ENCODE measurements at places on chromosomes 4 and X. TPM values are rescaled to one million over a fixed set of nuclear protein-coding genes. Genes with fewer than 3 reads are reported as not detected.

The MAOA gene
- 0.86 TPM for total RNA-seq

The RPL39 gene
- 3,501 TPM for total RNA-seq

The CHRDL1 gene
- total RNA-seq = not detected

The IL2 gene
- total RNA-seq = not detected

The GAGE12E gene
- not detected for total RNA-seq

The SLC6A14 gene
- not detected for total RNA-seq

The SMIM31 gene
- not detected for total RNA-seq

The BMX gene
- total RNA-seq = not detected

All from A549 treated with Hydrocortisone at 1 μM for 4 hours (cell line).